ENCODE measurements at places on chromosomes 12 and 14.

DNA sequence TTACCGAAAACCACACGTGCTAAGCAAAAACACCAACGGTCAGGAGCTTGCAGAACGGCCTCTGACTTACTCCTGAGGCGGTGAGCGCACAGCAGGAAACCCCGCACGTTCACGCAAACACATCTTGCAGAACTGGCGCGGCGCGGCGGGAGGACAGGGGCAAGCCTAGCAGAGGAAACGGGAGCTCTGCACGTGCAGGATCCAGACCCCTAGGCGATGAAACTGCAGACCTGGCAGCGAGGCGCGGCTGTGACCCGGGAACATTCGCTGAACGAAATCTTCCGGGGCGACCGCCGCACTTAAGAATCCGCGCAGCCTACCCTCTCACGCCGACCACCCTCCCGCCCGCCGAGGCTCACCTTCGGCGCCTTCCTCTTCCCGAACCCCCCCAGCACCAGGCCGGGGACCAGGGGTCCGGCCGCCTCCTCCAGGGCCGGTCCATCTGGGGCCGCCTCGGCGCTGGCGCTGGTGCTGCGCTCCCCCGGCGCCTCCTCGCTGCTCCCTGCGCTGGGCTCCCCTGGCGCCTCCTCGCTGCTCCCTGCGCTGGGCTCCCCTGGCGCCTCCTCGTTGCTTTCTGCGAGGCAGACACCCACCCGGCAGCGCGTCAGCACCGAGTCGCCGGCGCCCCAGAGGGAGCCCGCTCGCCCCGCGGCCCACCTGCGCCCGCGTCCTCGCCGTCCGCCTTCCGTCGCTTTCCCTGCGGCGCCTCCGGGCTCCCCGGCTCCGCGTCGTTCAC is 615 bp downstream of the DDX51 start:
- DNase-seq: no peak

GRCh38 chr14:65346895-65347294 is 65.6 kb upstream of the FUT8 start:
- DNase-seq: no peak

- DNase-seq: no peak
Measured at GRCh38 chr14:62934439-62934838, 110.8 kb downstream of the KCNH5 start.

DNA sequence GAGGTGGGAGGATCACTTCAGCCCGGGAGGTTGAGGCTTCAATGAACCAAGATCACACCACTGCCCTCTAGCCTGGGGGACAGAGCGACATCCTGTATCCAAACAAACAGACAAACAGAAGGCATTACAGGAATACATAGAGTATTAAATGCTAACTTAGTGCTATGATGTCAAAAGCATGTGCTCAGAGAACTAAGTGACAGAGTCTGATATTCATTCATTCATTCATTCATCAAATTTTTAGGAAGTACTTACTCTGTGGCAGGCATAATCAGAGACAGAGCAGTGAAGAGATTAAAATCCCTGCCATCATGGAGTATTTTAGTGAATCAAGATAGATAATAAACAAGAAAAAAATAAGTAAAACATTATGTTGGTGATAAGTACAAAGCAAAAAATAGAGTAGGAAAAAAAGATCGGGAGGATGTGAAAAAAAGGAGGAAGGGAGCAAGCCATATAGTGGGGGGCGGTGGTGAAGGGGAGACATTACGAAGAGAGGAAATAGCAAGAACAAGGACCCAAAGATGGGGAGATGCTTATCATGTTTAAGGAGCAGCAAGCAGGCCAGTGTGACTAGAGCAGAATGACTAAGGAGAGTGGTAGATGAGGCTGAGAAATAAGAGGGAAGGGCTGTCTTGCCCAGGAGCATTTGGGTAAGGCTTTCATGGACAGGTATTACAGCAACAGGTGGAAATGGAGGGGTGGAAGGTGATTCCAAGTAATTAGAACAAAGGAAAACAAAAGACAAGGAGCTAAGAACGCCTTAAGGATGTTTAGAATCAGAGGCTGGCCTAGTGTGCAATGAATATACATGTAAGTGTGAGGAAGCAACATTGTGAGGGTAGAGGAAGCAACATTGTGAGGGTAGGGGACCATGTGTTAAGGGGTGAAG is 2.8 kb downstream of the MAP4K5 start:
- no peak for DNase-seq

- peak; percentile 41 for DNase-seq
Measured at GRCh38 chr12:94614288-94614721, 36.1 kb downstream of the TMCC3 start.

DNA sequence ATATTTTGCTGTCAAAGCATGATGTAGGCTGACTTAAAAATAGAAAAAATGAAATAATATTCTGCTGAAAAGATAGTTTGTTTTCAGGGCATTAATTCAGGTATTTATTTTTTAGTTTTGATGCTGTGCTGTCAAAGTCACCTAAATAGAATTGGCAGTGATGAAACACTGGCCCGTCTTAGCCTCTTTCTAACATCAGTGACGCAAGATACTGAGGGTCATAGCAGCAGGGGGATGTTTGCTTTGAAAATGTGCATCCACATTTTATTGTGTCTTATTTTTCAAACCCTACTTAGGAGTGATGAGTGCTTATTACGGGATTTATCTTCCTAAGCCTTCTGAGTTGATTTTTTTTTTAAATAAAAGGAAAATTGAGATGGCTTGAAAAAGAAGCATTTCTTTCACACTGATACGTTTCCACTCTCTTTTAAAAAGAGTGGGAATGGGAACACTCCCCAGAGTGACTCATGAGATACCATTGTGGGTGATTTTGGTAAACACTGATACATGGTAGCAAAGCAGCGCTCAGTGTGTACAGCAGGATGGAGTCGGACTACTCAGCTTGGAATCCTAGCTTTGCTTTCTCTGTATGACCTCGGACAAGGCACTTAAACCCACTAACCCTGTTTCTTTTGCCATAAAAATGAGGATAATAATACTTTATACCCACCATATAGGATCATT is 290.8 kb downstream of the ERC1 start:
- DNase-seq: no peak

- no peak for DNase-seq
Measured at GRCh38 chr12:19148860-19149259, 19.3 kb downstream of the PLEKHA5 start.

GRCh38 chr14:87600240-87600639 is 392.7 kb downstream of the GALC start:
- DNase-seq: no peak

- no peak for DNase-seq
Measured at GRCh38 chr12:40103043-40103442, 2.8 kb downstream of the SLC2A13 start.

- peak; percentile 64 for DNase-seq
Measured at GRCh38 chr14:68977718-68978171, 1.4 kb downstream of the ACTN1 start.

DNA sequence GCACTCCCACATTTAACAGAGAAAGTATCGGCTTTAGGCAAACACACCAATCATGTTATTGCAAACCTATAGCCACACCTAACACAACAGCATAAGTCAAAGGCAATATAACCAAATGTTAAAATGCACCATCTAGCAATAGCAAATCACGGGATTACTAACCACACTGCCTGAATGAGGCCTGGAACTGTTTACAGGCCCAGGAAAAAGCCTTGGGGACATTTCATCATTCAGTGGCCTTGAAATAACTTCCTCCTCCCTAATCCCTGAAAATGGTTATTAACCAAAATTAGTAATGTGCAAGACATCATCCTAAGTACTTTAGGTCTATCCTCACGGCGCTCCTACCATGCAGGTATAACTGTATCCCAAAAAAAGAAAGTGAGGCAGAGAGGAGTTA is 2.3 kb downstream of the GALC start:
- DNase-seq: no peak

- no peak for DNase-seq
Measured at GRCh38 chr12:19251481-19252132, 122.1 kb downstream of the PLEKHA5 start.

- DNase-seq: no peak
Measured at GRCh38 chr14:92160619-92161018, 38.9 kb downstream of the CPSF2 start.

DNA sequence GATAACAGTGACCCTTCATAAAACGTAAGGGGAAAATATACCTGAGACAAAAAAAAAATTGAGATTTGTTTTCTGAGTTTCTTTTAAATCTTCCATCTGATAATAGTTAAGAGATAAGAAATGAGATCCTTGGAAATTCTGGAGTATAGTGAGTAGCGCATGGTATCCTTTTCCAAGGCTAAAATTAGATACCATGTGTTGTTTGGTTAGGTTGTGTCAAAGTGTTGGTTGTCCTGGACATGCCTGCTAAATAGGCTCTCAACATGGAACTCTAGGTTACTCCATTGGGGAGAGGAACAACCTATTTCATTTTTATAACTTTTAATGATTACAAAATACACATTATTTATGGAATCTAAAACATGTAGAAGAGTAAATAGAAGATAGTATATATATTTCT is 14.8 kb downstream of the PYGL start:
- DNase-seq: no peak

GRCh38 chr14:90491911-90492531 is 95.2 kb downstream of the CALM1 start:
- no peak for DNase-seq

DNA sequence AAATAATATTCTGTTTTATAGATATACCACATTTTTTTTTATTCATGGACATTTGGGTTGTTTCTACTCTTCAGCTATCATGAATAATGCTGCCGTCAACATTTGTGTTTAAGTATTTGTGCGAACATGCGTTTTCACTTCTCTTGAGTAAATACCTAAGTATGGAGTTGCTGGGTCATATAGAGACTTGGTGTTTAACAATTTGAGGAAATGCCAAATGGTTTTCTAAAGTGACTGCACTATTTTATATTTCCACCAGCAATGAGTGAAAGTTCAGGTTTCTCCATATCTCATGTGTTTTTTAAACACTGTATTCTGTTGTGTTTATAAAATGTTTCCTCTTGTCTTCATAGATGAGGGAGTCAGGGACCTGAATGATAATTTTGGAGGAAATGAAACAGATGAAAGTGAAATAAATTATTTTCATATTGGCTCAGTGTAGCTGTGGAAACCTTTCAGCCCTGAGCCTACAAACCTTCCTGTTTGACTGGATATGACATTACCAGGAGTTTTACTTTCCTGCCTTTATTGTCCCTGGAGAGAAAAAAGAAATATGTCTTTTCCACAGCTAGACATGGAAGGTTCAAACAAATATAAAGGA is 26.3 kb downstream of the DAAM1 start:
- no peak for DNase-seq

DNA sequence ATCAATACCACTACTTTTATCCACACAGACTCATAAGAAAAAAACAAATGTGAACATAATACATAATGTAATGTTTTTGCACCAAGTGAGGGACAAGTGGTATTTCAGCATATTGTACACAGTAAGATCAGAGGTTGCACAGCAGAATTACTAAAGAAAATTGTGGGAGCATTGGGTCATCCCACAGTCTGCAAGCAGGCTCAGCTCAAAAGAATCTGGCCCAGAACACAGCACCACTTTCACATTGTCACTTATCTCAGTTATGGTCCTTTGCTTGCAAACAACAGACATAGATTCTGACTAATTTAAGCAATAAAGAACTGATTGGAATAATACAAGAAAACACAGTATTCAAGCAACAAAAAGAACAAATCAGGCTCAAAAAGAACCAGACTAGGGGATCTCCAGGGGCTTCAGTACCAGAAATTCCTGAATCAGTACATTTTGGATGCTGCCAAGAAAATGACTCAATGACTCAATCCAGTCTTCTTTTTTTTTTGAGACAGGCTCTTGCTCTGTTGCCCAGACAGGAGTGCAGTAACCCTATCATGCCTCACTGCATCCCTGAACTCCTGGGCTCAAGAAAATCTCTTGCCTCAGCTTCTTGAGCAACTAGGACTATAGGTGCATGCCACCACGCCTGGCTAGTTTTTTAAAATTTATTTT is 42.9 kb upstream of the EEA1 start:
- no peak for DNase-seq

DNA sequence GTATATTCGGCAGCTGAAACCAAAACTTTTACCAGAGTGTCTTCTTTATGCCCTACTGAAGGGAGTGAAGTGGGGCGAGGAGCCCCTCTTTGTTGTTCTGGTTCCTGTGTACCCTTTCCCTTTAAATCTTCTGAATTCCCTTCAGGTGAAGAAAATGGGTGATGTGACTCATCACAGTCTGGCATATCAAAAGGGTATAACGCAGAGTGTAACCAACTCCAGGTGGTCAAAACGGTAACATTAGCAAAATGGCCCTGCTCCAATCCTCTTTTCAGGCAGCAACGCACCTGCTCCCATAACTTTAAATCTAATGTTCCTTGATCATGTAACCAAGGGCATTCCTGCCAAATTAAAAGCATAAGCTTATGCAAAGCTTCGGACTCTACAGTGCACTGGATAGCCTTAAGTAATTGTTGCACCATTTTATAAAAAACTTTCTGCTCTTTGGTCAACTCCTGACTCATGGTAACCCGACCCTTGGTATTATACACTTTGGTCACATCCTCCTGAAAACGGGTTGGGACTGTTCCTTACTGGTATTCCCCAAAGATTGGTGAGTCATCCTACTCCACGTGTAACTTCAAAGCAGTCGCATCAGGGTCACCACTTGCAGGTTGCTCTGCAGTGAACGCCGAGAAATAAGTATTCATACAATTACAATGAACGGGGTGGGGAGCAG is 83.1 kb downstream of the KCNMB4 start:
- DNase-seq: no peak

GRCh38 chr14:99760817-99761216 is 32.4 kb upstream of the EML1 start:
- no peak for DNase-seq

GRCh38 chr14:79580906-79581305 is 630.4 kb downstream of the DIO2 start:
- DNase-seq: no peak

DNA sequence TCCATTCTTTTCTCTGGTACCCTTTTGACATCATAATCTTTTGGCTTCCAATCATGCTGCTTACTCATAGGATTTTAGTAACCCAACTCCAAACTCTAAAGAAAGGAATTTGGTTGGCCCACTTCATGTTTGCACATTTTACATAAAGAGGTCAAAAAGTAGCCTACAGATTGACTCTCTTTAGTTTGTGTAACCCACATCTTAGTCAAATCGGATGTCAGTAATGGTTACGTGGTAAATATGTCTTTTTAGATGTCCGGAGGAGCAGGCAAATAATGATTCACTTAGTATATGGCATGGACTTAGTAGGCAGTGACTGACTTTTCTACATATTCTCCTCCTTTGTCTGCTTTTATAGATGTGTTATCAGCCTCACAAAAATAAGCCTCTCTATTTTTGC is 711.6 kb upstream of the FOXG1 start:
- DNase-seq: no peak

GRCh38 chr14:56075301-56075700 is 42.9 kb upstream of the PELI2 start:
- DNase-seq: no peak

- no peak for DNase-seq
Measured at GRCh38 chr12:62251609-62251958, 8.6 kb upstream of the USP15 start.

GRCh38 chr12:113119980-113120669 is 15.4 kb downstream of the RASAL1 start:
- DNase-seq: no peak

GRCh38 chr12:131950182-131950913 is 606 bp downstream of the EP400 start:
- DNase-seq: no peak
